ENCODE measurements at places on chromosomes 1 and 21.

DNA sequence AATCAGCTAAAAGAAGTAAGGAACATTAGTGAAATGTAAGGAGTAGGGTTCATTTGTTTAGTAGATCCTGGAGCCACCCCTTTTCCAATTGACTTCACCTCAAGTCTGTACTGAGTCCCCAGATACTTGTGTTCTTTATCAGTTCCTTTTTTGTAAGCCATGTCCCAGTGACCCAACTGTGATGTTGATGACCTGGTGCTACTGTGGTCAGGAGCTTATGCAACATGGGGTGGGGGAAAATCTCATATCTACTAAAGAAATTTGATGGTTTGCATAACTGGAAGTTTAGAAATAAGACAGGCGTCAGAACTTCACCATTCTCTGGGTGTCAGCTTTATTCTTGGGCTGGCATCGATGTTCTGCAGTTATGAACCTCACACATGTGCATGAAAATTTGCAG lies 120.5 kb downstream of the LRRC7 start:
- no peak for DNase-seq

- DNase-seq: no peak
Measured at GRCh38 chr1:30106125-30106524, 617.3 kb downstream of the MATN1 start.

GRCh38 chr1:110070671-110071242 lies at the start of gene ALX3:
Gene ALX3, minus strand, starts transcription at chr1:110070672. Its CDS starts 60 bp downstream, at chr1:110070612.
- DNase-seq: no peak

DNA sequence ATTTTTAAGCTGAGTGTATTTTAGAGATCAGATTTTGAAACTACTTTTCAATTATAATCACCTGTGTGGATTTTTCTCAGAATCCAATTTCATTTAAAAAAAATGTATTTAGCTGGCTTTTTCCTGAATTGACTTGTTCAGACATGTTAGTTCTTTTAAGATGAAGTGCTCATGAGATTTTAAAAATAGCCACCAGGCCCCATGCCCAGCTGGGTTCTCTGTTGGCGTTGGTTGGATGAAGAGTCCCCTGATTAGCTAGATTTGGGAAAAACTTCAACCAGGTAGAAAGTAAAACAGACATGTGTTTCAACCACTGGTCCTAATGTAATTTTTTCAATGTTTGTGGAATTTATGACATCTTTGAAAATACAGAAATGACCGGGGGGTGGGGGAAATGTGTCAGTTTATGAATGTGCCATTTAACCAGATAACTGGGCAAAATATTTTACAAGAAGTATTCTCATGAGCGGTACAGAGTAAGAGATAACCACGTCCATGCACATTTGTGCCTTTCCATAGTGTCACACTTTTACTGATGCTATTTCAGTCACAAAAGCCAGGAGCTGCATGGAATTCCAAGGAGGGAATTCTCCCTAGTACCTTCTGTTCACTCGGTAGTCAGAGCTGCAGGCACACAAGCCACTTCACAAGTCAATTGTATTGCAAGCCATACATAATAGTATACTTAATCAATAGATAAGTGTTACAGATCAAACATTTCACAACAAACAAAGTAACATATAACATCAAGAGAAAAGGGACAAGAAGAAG lies 51.1 kb downstream of the KCNK1 start:
- no peak for DNase-seq

GRCh38 chr1:150022357-150022756 lies 11.8 kb upstream of the OTUD7B start:
- DNase-seq: no peak

DNA sequence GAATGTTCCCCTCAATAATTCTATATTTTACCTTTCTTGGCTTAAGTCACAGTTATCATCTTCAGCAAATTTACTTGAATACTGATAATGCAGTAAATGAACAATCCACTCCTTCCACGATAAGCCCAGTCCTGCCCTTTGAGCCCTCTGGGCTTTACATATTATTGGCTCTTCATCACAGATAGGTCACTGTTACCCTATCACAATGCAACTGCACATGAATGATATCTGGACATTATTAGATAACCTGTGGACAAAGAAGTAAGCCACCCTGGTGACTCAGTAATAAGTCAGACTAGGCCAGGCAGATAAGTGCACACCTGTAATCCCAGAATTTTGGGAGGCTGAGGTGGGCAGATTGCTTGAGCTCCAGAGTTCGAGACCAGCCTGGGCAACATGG lies 69.4 kb downstream of the SPATA6 start:
- DNase-seq: no peak

GRCh38 chr1:172926070-172926469 lies 124.7 kb downstream of the TNFSF18 start:
- no peak for DNase-seq

DNA sequence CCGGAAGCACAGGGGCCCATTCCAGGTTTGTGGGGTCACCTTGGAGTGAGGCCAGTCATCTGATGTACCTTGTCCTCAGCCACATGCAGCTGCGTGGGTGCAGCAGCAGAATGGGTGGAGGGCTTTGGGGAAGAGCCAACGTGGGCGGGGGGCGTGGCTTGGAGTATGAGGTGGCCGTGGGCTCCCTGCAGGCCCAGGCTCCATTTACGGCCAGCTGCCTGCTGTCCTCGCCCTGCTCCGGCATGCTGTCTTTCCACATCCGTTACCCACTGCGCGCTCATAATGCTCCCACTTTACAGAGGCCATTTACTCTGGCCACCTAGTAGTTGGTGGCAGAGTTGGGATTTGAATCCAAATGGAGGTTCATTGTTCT lies 27.8 kb upstream of the TINAGL1 start:
- DNase-seq: no peak
